SK-N-MC (cell line): ENCODE measurements at places on chromosomes 16 and 17.

DNA sequence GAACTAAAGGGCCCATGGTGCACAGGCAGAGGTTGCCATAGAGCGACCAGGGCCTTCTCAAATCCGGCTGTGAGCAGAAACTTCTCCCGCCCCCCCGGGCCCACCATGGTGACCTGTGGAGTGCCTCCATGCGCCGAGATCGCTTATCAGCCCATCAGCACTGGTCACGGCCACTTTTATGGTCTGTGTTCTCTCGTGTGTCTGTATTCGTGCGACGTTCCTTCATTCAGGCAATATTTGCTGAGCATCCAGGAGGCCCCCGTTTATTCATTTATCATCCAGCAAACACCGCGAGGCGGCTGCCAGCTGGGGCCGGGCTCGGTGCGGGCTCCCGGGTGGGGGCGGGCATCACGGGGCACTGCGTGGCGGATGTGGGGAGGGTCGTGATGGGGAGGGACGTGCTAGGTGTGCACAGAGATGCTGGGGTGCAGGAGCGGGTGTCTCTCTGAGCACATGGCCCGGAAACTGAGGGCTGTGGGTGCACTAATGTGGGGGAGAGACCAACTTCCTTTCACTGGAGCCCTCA lies 88.0 kb upstream of the CBX4 start:
- no peak for DNase-seq

GRCh38 chr17:49910858-49911204 lies 58.2 kb upstream of the DLX4 start:
- no peak for DNase-seq

DNA sequence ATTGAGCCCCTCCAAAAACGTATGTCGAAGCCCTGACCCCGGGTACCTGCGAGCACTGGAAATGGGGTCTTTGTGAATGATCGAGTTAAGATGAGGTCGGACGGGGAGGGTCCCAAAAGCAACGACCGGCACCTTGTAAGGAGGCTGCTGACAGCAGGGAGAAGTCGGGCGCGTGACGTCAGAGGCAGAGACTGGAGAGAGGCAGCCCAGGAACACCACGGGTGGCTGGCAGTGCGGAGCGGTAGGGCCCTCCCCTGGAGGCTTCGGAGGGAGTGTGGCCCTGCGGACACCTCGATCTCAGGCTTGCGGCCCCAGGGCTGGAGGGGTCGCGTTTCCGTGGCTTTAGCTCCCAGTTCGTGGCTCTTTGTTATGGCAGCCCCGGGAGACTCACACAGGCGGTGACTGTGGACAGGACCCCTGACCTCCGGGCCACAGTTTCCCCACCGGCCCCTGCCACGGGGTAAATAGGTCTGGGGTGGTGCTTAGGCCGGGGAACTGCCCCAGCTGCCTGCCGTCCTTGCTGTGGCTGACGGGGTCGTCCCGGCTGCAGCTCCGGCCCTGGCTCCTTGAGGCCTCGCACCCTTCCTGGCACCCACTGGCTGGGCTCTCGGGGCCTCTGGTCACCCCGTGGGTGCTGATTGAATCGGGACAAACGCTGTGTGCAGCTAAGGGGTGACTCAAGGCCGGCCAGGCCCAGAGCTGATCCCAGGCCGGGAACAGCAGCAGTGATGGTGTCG lies 10.6 kb upstream of the SSTR5 start:
- no peak for DNase-seq

- no peak for DNase-seq
These were observed 132.8 kb downstream of the SEC14L1 start for GRCh38 chr17:77273397-77274085.

GRCh38 chr16:78122774-78123315 lies 23.4 kb downstream of the WWOX start:
- DNase-seq = no peak

DNA sequence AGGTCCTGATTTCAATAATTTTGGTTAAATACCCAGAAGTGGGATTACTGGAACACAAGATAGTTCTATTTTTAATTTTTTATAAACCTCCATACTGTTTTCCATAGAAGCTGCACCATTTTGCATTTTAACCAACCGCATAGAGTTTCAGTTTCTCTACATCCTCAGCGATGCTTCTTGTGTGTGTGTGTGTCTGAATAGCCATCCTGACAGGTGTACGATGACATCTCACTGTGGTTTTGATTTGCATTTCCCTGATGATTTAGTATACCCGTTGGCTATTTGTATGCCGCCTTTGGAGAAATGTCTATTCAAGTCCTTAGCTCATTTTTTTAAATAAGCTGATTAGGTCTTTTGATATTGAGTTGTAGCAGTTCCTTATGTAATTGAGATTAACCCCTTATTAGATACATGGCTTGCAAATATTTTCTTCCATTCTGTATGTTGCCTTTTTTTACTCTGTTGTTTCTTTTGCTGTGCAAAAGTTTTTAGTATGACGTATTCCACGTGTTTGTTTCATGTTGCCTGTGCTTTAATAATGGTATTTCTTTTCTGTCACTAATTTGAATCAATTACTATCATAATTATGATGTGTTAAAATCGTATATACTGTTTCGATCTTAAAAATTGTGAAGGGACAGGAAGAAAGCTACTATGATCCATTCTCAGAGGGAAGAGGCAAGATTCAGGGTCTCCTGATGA lies 227.2 kb upstream of the MON1B start:
- no peak for DNase-seq

- no peak for DNase-seq
These were observed 6.4 kb downstream of the USP22 start for GRCh38 chr17:21036361-21036881.

GRCh38 chr17:48051283-48051682 lies 3.1 kb downstream of the NFE2L1 start:
- no peak for DNase-seq

- DNase-seq = no peak
These were observed 20.4 kb upstream of the IL4R start for GRCh38 chr16:27293343-27293742.

DNA sequence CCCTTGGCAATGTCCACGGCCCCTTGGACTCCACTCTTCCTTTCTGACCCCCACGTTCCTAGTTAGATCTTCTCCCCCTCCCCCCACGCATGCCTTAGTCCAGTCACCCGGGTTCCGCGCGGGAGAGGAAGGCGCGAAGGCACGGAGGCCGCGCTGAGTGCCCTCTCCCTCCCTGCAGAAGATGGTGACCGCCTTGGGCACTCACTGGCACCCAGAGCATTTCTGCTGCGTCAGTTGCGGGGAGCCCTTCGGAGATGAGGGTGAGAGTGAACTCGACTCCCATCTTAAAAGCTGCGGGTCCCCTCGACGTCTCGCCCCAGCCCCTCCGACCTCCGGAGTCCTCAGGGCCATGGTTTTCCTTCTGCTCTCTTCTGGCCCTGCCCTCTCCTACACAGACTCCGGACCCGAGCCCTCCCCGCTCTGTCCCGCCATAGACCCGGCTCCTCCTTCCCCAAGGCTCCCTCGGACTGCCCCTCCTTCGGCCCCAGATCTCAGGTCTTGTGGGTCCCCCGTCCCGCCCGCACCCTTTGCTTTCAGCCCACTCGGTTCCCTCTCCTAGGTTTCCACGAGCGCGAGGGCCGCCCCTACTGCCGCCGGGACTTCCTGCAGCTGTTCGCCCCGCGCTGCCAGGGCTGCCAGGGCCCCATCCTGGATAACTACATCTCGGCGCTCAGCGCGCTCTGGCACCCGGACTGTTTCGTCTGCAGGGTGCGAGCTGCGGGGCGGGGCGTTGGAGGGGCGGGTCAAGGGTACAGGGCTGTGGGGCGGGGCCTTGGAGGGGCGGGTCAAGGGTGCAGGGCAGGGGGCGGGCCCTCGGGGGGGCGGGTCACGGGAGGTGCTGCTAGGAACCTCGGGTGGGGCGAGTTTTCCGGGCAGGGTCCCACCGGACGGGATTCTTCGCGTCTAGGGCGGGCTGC lies 4.6 kb downstream of the TGFB1I1 start:
- DNase-seq = no peak
